Metanephros (tissue), 2 donors: ENCODE measurements at places on chromosomes 1 and 21. TPM values are rescaled to one million over a fixed set of nuclear protein-coding genes. Genes with fewer than 3 reads are reported as not detected.

Gene SEMA6C
- 39.0 TPM for total RNA-seq

Gene CELSR2
- total RNA-seq, result 31.0 TPM

Gene FOXD2
- total RNA-seq, result 6.4 TPM

Gene FCN3
- 3.9 TPM for total RNA-seq

Gene GUCA2A
- not detected for total RNA-seq

Gene CCDC185
- not detected for total RNA-seq

Gene MPC2
- total RNA-seq, result 68.6 TPM

Gene LCE2A
- not detected for total RNA-seq

Gene NIBAN1
- 16.3 TPM for total RNA-seq

Gene CD101
- 2.4 TPM for total RNA-seq

Gene MYOM3
- total RNA-seq, result 142 TPM

Gene OR2T2
- 0.06 TPM for total RNA-seq

Gene RUNX3
- total RNA-seq, result 0.47 TPM

Gene LRRIQ3
- total RNA-seq, result 2.6 TPM

Gene PBXIP1
- total RNA-seq, result 122 TPM

Gene LCE6A
- total RNA-seq, result not detected

Gene RAVER2
- total RNA-seq, result 19.9 TPM

Gene BRDT
- total RNA-seq, result not detected

Gene SDHB
- 89.6 TPM for total RNA-seq

Gene TMEM200B
- 16.1 TPM for total RNA-seq

Gene SLFNL1
- total RNA-seq, result 1.2 TPM

Gene FAM89A
- total RNA-seq, result 9.5 TPM

Gene PAPPA2
- 23.4 TPM for total RNA-seq

Gene ZC3H11A
- total RNA-seq, result 102 TPM

Gene HES4
- 46.8 TPM for total RNA-seq

Gene FBXO42
- total RNA-seq, result 23.3 TPM

Gene GUCA2B
- total RNA-seq, result not detected

Gene SPRR2D
- not detected for total RNA-seq

Gene WDR64
- total RNA-seq, result not detected

Gene SMIM12
- total RNA-seq, result 14.9 TPM

Gene DCST2
- 0.53 TPM for total RNA-seq

Gene CD53
- 15.6 TPM for total RNA-seq

Gene UTP25
- total RNA-seq, result 7.2 TPM

Gene MYOCOS
- 0.53 TPM for total RNA-seq

Gene SPRR2B
- not detected for total RNA-seq

Gene EXO1
- total RNA-seq, result 4.1 TPM

Gene AMY2B
- total RNA-seq, result 30.7 TPM

Gene SH2D1B
- total RNA-seq, result 0.35 TPM

Gene APCS
- not detected for total RNA-seq
